Nephron progenitor cell (in vitro differentiated cells): ENCODE measurements at places on chromosomes 7 and 10.

GRCh38 chr7:130490311-130490791 lies 1.5 kb upstream of the MEST start:
- DNase-seq: peak; percentile 57

GRCh38 chr7:73354196-73354595 lies 26.2 kb downstream of the FKBP6 start:
- no peak for DNase-seq

- DNase-seq: no peak
These were observed 2.1 kb upstream of the PALD1 start for GRCh38 chr10:70476249-70477035.

DNA sequence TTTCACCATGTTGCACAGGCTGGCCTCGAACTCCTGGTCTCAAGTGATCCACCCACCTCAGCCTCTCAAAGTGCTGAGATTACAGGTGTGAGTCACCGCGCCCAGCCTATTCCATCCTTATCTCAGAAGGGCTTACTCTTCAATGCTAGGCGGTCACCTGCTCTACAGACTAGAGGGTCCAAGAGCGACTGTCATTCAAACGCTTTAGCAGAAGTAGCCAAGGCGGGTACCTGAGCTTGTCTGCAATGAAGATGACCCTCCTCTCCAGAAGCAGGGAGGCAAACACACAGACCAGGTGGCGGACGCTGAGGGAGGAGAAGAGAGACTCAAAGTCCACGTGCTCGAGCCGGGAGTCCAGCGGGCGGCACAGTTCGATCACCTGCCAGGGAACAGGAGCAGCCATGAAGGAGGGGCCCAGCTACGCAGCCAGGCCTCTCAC lies 65.1 kb upstream of the MKRN1 start:
- no peak for DNase-seq

DNA sequence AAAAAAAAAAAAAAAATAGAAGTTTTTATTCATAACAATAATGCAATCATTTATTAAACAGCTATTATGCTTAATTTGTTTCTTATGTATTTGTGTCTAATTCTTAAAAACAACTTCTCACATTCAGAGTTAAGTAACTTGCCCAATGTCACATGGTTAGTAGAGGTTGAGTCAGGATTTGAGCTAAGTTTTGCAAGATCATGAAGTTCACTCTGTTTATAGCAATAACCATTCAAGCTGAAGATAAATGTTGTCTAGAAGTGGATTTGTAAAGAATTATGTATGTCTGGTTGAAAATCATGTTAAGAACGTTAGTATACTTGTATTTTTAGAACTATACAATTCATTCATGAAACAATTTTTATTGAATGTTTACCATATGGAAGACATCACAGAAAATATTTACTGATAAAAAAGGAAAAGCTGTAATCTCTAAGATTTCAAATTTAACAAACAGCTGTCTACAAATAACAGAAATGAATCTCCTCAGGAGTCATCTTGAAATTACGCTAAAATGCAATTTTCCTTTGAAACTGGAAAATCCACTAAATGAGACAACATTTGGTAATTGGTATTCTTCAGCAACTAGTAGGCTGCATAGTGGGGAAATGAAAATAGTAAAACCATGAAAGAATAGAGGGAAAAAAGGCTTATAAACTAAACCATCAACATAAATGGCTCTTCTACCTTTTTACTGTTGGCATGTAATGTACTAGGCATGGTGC lies 70.5 kb upstream of the AHR start:
- no peak for DNase-seq

DNA sequence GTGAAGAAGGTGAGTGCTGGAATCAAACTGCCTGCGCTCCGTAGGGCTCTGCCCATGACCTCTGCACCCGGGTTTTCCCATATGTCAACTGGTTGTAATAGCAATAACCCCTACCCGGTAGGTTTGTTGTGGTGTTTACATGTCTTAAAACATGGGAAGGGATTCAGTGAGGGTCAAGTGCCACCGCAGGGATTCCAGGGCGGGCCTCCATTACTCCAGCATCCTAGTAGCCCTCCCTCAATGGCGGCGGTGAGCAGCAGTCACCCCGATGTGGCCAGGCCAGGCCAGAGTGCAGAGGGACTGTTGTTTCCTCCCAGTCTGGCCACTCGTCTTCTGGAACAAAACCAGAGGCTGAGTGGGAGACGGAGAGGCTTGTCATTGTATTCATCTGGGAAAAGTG lies 37.6 kb upstream of the ENO4 start:
- DNase-seq: no peak

DNA sequence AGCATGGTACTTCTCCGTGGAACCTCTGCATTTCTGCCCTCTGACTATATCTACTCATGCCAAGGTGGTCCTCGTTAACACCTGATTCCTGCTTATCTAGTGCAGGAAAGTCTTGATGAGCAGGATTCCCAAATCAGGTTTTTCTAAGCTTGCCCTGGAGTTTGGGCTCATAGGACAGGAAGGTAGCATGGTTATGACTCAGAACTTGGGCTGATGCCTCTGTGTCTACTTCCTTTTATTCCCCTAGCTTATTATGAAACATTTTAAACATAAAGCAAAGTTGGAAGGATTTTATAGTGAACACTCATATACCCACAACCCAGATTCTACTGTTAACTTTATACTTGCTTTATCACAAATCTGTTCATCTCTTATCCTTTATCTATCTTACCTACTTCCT lies 5.6 kb downstream of the SUFU start:
- no peak for DNase-seq

GRCh38 chr10:92829786-92830377 lies 18.4 kb upstream of the EXOC6 start:
- DNase-seq: no peak

- no peak for DNase-seq
These were observed 1402.5 kb upstream of the CELF2 start for GRCh38 chr10:9615189-9615588.

GRCh38 chr10:61024856-61025201 lies 80.8 kb upstream of the RHOBTB1 start:
- DNase-seq: peak; percentile 25

GRCh38 chr10:79074732-79075131 lies 6.0 kb downstream of the ZMIZ1 start:
- no peak for DNase-seq

DNA sequence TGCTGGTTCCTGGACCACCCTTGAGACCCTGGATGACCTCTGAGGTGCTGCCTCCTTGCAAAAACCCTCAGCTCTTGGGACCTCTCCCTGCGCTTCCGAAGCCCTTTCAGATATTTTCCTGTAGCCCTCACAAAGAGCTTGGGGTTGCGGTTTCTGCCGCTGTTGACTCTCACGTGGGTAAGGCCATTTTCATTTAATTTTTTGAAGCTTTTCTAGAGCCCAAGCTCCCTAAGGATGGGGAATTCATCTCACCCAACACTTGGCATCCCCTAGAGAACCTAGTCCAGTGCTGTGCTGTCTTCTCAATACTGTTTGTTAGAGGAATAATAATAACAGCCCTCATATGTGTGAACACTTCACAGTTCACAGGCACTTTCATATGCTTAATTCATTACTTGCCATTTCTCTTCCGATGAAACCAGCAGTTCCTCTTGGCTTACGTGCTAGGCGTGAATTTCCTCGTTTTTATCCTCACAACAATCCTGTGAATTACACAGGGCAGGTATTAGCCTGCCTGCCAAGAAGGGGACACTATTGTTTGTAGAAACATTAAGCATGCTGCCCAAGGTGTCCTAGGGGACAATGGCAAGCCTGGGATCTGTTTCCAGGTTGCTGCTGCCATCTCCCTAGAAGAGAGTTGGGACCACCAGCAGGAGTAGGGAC lies 71.6 kb upstream of the CTBP2 start:
- DNase-seq: no peak

GRCh38 chr10:104260775-104261115 lies 6.1 kb downstream of the GSTO1 start:
- DNase-seq: no peak

- DNase-seq: no peak
These were observed 140.2 kb downstream of the LCOR start for GRCh38 chr10:96972264-96972663.

- no peak for DNase-seq
These were observed 66.8 kb upstream of the SEPHS1 start for GRCh38 chr10:13414855-13415254.

DNA sequence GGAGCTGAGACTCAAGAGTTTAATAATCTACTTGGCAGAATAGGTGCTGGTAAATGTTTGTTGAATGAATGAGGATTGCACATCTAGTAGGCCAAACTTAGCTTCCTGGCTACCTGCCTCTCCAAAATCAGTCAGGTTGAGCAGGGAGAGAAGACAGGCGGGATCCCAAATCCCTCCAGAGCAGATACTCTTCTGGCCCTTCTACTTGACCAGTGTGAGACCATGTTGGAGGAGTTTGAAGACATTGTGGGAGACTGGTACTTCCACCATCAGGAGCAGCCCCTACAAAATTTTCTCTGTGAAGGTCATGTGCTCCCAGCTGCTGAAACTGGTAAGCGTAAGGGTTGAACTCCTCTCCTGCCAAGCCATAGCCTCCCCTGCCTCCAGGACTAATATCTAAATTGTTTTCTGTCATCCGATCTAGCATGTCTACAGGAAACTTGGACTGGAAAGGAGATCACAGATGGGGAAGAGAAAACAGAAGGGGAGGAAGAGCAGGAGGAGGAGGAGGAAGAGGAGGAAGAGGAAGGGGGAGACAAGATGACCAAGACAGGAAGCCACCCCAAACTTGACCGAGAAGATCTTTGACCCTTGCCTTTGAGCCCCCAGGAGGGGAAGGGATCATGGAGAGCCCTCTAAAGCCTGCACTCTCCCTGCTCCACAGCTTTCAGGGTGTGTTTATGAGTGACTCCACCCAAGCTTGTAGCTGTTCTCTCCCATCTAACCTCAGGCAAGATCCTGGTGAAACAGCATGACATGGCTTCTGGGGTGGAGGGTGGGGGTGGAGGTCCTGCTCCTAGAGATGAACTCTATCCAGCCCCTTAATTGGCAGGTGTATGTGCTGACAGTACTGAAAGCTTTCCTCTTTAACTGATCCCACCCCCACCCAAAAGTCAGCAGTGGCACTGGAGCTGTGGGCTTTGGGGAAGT lies 2.2 kb upstream of the MBLAC1 start:
- DNase-seq: no peak

DNA sequence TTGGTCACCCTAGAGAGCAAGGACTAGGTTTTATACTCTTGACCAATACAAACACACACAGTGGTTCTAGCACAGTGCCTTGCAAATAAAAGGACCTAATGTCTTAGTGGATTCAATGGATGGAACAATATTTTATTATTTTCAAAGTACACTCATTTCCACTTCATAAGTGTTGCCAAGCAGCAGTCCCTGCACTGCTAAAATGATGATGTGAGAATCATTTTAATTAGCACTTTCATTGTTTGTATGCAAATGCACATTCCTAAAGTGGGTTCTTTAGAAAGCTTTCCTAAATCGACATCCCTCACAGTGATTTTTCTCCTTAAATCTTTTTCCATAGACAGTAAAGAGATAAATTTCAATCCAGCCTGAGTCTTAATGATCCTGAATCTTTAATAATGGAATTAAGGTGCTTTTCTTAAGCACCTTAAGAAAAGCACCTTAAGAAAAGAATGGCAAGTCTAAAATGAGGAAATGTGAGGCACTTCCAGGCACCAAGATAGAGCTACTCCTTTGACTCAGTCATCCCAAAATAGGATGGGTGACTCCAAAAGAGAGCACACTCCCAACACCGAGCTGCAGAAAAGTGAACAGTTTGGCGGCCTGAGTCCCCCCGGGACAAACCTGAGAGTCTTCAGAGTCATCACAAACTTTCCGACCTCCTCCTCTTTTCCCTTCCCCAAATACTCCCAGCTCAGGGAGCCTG lies 84.5 kb downstream of the SORBS1 start:
- no peak for DNase-seq

- DNase-seq: no peak
These were observed 35.9 kb upstream of the PFKP start for GRCh38 chr10:3031490-3031889.

DNA sequence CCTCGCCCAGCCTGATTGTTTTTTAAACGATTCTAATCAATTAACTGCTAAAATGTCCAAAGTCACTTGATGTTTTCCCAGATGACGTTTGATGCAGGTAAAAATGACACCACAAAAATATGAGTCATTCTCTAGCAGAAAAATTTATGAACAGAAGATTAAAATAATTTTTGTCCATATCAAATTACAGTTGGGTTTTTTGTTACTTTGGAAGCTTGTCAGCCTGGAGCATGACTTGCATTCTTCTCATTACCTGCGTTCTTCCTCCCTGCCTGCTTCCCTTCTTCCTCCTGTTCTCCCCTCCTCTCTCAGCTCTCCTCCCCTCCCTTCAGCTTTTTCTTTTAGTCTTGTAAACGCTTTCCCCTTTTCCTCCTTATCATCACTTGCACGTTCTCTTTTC lies 18.7 kb downstream of the IL15RA start:
- no peak for DNase-seq

GRCh38 chr10:76244061-76244686 lies 812.8 kb downstream of the LRMDA start:
- no peak for DNase-seq

GRCh38 chr10:22443175-22443901 lies 98.0 kb downstream of the SPAG6 start:
- DNase-seq: no peak

DNA sequence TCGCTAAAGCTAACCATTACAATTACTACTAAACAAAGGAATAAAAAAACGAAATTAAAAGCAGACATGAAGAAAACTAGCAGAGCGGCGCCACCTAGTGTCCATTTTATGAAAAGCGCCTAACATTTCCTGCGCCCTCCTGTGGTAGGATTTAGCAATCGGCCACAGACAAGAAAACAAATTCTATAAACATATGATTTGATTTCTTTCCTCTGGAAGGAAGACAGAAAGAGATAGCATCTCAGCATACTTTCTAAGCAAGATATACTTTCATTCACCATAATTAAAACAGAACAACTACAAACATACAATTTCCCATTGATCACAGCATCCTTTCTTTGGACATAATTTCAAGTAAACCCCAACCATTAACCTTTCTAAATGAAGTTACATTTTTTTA lies 337.7 kb upstream of the NPVF start:
- DNase-seq: peak; percentile 66

DNA sequence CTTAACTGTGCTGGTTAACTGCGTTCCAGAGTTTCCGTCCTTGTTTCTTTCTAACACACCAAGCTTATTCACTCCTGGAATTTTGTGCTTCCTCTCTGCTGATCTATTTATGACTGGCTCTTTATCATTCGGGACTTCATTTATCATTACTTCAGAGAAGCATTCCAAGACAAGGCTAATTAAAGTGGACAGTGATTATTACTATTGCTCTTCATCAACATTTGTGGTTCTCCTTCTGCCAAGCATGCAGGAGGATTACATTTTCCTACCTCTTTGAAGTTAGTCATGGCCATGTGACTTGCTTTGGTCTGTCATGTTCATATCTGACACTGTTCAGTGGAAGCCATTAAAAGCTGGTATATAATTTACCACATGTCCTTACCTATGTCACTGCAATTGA lies 172.4 kb upstream of the AGR3 start:
- no peak for DNase-seq

- no peak for DNase-seq
These were observed 45.1 kb upstream of the INPP5A start for GRCh38 chr10:132492323-132493025.

- DNase-seq: no peak
These were observed 139.3 kb upstream of the COBL start for GRCh38 chr7:51455948-51456347.
